NCI-H2029 (cell line): ENCODE measurements at places on chromosomes 3 and 15.

GRCh38 chr3:128879991-128880390 is 571 bp downstream of the ACAD9 start:
- DNase-seq: no peak

- DNase-seq: no peak
Measured at GRCh38 chr3:64251019-64251418, 25.8 kb upstream of the PRICKLE2 start.

DNA sequence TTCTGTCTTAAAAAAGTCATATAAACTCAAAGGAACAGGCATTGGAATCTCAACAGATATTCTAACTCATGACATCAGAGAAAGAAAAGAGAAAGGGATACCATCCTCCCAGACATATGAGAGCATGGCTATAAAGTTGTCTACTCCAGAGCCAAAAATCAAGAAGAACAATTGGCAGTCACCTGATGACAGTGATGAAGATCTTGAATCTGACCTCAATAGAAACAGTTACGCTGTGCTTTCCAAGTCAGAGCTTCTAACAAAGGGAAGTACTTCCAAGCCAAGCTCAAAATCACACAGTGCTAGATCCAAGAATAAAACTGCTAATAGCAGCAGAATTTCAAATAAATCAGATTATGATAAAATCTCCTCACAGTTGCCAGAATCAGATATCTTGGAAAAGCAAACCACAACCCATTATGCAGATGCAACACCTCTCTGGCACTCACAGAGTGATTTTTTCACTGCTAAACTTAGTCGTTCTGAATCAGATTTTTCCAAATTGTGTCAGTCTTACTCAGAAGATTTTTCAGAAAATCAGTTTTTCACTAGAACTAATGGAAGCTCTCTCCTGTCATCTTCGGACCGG is 35.9 kb downstream of the UNC13C start:
- no peak for DNase-seq

DNA sequence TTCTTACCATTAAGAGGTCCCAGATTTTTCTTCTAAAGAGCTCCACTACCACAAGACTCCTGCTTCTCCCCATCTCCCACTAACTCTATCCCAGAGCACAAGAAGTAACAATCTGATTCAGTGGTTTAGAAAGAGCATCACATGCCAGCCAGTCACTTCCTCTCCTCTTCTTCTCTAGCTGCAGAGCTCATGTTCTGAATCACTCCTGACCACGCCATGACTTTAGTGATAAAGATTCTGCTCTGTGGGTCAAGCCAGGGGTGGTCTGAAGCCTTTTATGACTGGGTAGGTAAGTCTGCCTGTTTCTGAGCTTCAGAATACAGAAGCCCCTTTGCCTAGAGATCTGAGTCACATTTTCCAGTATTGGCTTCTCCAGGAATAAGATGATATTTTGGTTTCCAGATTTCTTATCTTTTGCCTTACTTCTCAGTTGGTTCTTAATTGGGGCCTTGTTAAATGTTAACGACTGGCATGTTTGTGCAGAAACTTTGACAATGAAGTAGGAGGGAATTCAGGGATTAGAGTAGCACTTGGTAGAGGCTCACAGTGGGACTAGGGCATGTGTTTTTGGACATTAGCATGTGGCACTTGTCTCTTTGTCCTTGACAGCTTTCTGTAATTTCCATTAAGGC is 27.6 kb upstream of the ADAMTSL3 start:
- no peak for DNase-seq

DNA sequence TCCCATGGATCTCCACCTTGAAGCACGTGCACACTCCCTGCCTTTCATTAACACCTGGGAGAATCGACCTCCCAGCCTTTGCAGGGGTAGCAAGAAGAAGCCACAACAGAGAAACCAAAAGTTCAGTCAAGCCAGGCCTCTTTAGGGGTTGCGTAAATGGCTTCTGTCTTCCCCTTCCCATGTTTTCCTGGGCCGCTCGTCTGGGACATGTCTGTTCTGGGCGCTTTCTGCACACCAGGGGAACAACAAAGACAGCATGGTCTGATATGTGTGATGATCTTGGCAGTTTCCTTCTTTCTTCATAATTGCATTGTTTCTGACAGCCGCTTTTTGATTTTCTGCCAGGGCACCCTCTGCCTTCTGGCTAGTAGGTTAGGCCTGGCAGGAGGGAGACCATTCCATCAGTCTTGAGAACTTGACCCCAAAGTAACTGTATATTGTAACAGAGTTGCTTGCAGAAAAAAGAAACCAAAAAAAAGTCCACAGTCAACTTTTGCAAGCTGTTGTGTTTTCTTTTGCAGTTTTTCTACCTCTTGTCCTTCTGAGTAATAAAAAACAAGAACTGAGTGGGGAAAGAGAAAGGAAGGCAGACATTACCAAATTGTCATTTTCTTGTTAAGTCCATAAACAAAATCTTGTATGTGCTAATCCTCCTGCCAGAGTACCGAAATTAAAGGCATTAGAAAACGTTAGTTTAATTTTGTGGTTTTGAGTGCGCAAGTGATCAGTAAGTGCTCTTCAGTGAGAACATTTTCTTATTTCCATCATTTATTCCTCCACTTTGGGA is 56.0 kb upstream of the FURIN start:
- DNase-seq: no peak

- no peak for DNase-seq
Measured at GRCh38 chr15:73928971-73929627, 2.8 kb downstream of the LOXL1 start.

DNA sequence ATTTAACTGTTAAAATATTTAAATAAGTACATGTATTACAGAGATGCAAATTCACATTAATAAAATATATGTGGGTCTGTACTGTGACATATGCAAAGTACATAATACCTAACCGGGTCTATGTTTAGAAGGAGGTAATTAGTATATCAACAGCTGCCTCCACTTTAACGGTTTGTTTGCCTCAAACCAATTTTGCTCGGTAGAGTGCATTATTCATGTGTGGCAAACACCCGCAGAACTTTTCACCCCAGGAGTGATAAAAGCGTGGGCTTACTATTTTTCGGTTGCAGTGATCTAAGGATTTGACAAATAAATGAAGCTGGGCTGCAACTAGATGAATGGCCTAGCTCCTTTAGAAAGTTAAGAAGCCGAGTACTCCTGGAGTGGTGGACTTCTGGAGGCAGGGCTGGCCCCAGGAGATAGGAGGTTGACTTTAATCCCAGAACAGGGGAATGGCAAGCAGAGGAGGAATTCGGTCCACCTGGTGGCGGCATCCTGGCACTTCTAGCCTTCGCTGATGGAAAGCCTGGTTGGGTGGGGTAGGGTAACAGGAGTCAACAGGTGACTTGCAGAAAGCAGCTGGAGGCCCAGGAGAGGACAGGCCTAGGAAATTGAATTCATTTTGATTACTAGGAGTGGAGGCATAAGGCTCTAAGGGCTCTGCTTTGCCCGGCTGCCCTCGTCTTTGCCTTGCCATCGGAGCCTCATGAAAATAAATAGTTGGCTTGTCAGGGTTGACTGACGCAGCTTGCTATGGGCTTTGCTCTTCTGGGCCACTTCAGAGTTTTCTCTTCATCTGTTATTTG is 2.4 kb downstream of the SLCO3A1 start:
- peak; percentile 56 for DNase-seq
